PC-3 (cell line): ENCODE measurements at places on chromosomes 12 and 14.

DNA sequence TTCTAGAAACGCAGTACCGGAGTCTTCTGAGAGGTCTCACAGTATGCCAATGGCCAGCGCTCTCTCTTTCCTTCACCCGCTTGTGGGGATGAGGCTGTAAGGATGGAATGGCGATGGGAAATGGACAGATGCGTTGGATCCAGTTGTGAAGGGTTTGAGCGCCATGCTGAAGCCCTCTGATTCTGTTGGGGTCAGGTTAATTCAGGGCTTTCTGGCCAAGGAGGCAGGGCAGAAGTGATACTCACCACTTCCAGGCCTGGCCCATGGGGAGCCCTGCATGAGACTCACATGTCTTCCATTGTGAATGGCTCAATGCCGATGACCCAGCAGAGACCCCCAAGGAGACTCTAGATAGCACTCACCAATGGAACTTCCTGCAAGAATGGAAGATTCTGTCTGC, 114.3 kb downstream of the BCL11B start:
- DNase-seq: no peak

GRCh38 chr14:59511916-59512575, 27.7 kb downstream of the JKAMP start:
- peak; percentile 50 for DNase-seq

GRCh38 chr14:65623759-65624158, 211.2 kb downstream of the FUT8 start:
- no peak for DNase-seq

- peak; percentile 21 for DNase-seq
Measured at GRCh38 chr14:102949801-102950451, 27.5 kb downstream of the AMN start.

GRCh38 chr12:53538209-53538689, 31.0 kb upstream of the NPFF start:
- DNase-seq: peak; percentile 72

DNA sequence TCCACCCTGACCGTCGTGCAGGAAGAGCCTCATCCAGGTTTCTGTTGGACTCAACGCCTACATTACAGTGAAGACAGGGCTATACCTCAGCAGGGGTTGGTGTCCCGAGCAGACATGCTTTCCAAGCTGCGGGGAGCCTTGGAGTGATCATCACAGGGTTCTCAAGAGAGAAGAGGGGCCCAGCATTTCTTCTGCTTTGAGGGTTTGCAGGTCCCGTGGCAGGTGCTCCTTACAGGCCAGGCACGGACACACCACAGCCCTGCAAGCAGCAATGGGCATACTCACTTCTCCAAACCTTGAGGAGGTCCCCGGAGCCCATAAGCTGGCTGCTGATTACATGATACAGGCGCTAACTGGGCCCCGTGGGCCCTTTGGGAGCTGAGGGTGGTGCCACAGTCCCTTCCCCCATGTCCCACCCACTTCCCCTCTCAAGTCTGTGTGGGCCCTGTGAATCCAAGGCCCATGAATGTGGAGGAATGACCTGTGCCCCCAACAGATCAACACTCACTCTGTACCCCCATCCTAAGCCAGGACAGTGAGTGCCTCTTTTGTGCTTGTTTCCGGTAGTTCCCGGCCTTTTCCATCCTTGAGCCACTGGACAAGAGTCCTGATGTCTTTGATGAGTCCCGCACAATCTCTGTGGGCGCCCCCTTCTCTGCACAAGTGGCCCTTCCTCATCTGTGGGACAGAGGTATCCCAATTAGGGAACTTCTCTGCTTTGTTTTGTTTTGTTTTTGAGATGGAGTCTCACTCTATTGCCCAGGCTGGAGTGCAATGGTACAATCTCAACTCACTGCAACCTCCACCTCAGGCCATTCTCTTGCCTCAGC, 1.1 kb downstream of the AQP2 start:
- DNase-seq: no peak

DNA sequence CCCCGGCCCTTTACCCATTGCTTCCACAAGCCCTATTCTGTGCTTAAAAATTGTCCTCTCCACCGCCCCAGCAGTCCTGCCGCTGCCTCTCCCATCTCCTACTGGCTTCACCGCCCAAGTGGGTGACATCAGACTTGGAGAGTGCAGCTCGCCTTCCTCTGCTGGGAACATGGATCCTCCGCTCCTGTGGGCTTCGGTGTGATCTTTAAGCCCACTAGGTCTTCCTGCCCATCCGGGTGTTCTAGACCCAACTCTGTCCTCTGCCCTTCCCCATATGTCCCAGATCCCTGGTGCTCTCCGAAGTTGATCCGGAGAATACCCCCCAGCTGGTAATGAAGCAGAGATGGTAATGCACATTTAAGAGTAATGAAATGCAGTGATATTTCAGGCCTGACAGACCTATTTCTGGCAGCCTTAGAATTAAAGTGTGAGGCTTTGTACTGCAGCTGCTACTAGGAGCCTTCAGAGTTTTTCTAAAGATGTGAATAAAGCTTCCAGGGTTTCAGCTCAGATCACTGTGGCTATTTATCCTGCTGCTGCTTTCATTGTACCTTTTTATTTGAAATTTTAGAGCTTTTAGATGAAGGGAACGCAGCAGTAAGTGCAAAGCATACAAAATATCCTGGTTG, 22.9 kb upstream of the CTDSP2 start:
- DNase-seq: no peak

GRCh38 chr14:74584951-74585350, 27.1 kb downstream of the LTBP2 start:
- DNase-seq: no peak

DNA sequence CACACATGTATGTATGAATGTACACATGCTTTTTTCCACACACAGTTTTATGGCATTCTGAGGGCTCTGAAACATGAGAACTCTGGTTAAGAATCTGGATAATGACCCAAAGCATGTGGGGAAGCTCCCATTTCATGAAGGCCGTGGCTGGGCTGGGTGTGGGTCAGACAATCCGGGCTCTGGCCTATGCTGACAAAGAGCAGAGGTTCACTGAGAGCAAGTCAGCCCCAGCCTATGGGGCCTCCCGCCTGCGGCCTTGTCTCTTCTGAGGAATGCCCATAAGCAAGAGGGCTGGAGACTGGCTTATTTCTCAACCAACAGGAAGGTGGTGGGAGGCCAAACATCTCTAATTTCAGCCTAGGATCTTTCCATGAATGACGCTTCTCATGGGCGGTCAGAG, 8.5 kb downstream of the MYH6 start:
- DNase-seq: no peak
